Kasumi-1 (cell line): ENCODE measurements at places on chromosomes 16 and 17.

DNA sequence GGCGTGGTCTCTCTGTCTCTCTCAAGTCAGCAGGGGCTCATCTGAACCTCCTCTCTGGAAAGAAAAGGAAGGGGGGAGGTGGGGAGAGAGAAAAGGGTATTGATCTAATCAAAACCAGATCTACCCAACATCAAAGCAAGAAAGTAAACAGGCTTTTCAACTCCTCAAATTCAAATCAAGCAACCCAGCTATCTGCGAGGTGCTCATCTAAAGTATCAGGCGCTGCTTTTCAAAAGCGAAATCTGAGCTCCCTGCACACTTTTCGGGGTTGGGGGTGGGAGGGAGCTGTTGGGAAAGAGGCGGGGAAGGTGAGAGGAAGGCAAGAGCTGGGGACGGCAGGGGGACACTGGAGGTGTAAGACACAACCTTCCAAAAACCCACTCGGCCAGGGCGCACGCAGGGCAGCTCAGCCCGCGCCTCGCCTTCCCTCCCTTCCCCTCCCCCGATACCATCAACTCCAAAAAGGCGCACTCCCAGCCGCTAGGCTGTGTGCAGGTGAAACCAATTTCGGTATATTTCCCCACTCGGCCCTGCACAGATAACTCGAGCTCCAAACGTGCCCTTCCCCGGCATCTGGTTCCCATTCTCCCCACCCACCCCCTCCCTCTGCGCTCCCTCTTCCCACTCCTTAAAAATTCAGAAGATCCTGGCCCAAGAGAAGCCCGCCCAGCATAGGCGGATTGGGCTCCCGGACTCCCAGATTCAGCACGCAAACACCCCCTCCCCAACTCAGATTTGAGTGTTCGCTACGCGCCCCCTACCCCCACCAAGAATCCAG, 2.6 kb downstream of the AXIN2 start:
- DNase-seq: no peak

DNA sequence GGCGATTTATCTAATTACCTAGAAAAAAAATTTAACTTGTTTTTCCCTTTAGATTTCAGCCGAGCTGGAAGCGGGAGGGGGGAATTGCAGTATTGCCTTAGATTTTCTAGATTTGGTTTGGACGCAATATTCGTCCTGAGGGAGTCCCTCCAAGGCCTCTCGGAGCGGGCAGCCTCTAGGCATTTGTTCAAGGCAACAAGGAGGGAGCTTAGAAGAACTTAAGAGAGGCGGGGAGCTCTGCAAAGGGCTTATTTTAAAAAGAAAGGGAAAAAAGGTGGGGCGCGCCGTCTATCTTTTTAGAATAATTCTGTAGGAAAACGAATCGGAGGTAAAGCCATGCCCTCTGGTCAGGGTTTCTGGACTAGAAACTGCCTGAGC, 407 bp upstream of the TMEM94 start:
- DNase-seq: no peak

GRCh38 chr17:9926150-9926804, 21.2 kb upstream of the RCVRN start:
- DNase-seq: no peak

GRCh38 chr17:36848008-36848902, 89.0 kb upstream of the LHX1 start:
- DNase-seq: no peak

- DNase-seq: no peak
Observed at GRCh38 chr16:1946495-1947368, 3.7 kb upstream of the MSRB1 start.

GRCh38 chr16:86653285-86654006, 75.1 kb downstream of the FOXL1 start:
- DNase-seq: no peak
